ENCODE measurements at places on chromosomes 2 and 18.

- no peak for DNase-seq
Observed at GRCh38 chr2:118974103-118974993, 32.4 kb downstream of the MARCO start.

- DNase-seq: no peak
Observed at GRCh38 chr2:72722492-72723070, 103.3 kb downstream of the EXOC6B start.

DNA sequence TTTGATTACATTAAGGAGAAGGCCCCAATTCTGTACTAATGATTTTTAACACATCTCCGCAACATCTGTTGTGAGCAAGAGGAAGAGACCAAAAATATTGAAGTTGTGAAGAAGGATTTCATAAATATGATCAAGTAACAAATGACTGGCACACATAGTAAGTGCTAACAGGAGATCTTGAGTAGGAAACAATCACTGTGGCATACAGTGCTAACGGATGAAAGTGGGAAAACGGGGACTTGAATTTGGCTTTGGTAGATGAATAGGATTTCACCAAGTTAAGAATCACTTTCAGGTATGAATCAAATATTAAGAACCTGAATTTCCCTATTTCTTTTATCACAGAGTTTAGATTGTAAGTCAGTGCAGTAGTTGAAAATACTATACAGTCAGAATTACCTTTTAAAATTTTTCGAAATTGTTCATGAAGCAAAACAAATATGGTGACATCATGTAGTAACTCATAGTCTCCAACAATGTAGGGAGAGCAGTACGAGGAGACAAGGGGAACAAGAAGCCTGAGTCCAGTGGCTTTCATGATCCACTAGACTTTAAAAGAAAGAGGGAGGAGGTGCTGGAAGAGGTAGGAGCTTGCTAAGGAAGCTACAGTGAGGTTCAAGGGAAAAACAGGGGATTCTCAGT, 16.3 kb downstream of the CWC22 start:
- no peak for DNase-seq

GRCh38 chr2:10269711-10270610, 32.7 kb upstream of the HPCAL1 start:
- DNase-seq: peak; percentile 28

GRCh38 chr2:101816598-101816997, 119.1 kb downstream of the MAP4K4 start:
- no peak for DNase-seq

GRCh38 chr2:220466251-220466691, 838.8 kb downstream of the SLC4A3 start:
- DNase-seq: no peak

Data from NCI-H510A (cell line).